A549 treated with CORT108297 at 1 μM for 4 hours (cell line): ENCODE measurements at places on chromosomes 5 and 9. TPM values are rescaled to one million over a fixed set of nuclear protein-coding genes. Genes with fewer than 3 reads are reported as not detected.

C9 gene
- not detected in 5 replicates for total RNA-seq

HAVCR1 gene
- total RNA-seq = 27.4 to 42.0 TPM (median 37.2 TPM) in 5 replicates

ECM2 gene
- 0.13 to 0.30 TPM (median 0.19 TPM) in 5 replicates for total RNA-seq

INSYN2B gene
- 0.44 to 0.81 TPM (median 0.65 TPM) in 5 replicates for total RNA-seq

PCDHGA5 gene
- 0.07 to 0.24 TPM (median 0.15 TPM) in 5 replicates for total RNA-seq

HRH2 gene
- total RNA-seq = 0.46 to 0.82 TPM (median 0.65 TPM) in 5 replicates

GPX3 gene
- total RNA-seq = 14.1 to 19.8 TPM (median 17.1 TPM) in 5 replicates

DEPDC1B gene
- total RNA-seq = 15.0 to 18.8 TPM (median 16.4 TPM) in 5 replicates

C7 gene
- total RNA-seq = not detected in 5 replicates

CCDC183 gene
- total RNA-seq = 0.13 to 0.36 TPM (median 0.27 TPM) in 5 replicates

DUSP1 gene
- total RNA-seq = 343 to 493 TPM (median 485 TPM) in 5 replicates
